CD4-positive, alpha-beta memory T cell (primary cell): ENCODE measurements at places on chromosomes 3 and 15. TPM values are rescaled to one million over a fixed set of nuclear protein-coding genes. Genes with fewer than 3 reads are reported as not detected.

Gene SLC24A5
- total RNA-seq, result not detected

Gene KCNH8
- total RNA-seq, result 0.06 TPM

Gene LRRC49
- total RNA-seq, result 0.20 TPM

Gene CCR4
- total RNA-seq, result 99.6 TPM

Gene ST8SIA2
- not detected for total RNA-seq

Gene SH2D7
- total RNA-seq, result not detected

Gene RNF13
- 63.3 TPM for total RNA-seq

Gene OR5K2
- not detected for total RNA-seq

Gene PTPRG
- not detected for total RNA-seq

Gene SYNPR
- total RNA-seq, result not detected

Gene GABRR3
- 0.17 TPM for total RNA-seq

Gene VEPH1
- not detected for total RNA-seq

Gene PRSS50
- not detected for total RNA-seq

Gene MKRN3
- total RNA-seq, result 9.9 TPM

Gene TRAIP
- total RNA-seq, result 6.7 TPM

Gene ZNF619
- total RNA-seq, result 16.6 TPM

Gene DPPA4
- not detected for total RNA-seq

Gene MYO1E
- total RNA-seq, result 2.1 TPM

Gene TMEM45A
- total RNA-seq, result 0.23 TPM
